Activated CD4-positive, alpha-beta T cell treated with anti-CD3 and anti-CD28 coated beads, Interleukin-2, amount 10 ng/mL, durations not matched to agents 7 days and 5 days (primary cell): ENCODE measurements at places on chromosomes 7 and 10.

GRCh38 chr10:79116801-79117723 is 48.3 kb downstream of the ZMIZ1 start:
- H3K4me1 ChIP-seq = peaks cover 29% of the 10 kb centered on the region
- no peaks in the 10 kb centered on the region for H3K27me3 ChIP-seq
- H3K27ac ChIP-seq = no peak overlapping the region
- no peak for DNase-seq
- H3K36me3 ChIP-seq = no peaks in the 10 kb centered on the region
- no peak overlapping the region for H3K4me3 ChIP-seq

DNA sequence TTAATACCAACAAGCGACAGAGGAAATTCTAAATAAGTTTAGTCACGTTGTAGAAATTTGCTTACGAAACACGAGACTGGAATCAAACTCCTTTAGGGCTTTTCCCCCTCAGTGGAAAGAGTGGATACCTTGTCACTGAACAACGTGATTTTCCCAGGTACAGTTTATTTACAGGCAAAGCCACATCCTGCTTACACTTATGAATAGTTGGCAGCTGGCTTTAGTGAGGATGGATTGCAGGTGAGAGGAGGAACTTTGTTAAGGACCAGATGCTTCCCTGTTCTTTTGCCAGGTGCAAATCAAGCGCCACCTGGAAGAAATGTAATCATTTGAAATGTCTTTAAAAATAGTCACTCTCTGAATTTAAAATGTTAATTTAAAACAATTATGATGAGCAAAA is 282.4 kb downstream of the ADARB2 start:
- peaks cover 2% of the 10 kb centered on the region for H3K27me3 ChIP-seq
- no peaks in the 10 kb centered on the region for H3K36me3 ChIP-seq
- H3K27ac ChIP-seq = no peak overlapping the region
- peaks cover 7% of the 10 kb centered on the region for H3K4me1 ChIP-seq

GRCh38 chr7:117012284-117012683 is 59.0 kb downstream of the ST7 start:
- peaks cover 38% of the 10 kb centered on the region for H3K27me3 ChIP-seq
- DNase-seq = no peak
- no peak overlapping the region for H3K4me3 ChIP-seq
- peaks cover 61% of the 10 kb centered on the region for H3K4me1 ChIP-seq
- H3K36me3 ChIP-seq = peaks cover 6% of the 10 kb centered on the region

- no peaks in the 10 kb centered on the region for H3K4me1 ChIP-seq
- no peak overlapping the region for H3K27ac ChIP-seq
- no peaks in the 10 kb centered on the region for H3K36me3 ChIP-seq
- DNase-seq = no peak
Measured at GRCh38 chr7:79610313-79610712, 156.8 kb upstream of the MAGI2 start.

DNA sequence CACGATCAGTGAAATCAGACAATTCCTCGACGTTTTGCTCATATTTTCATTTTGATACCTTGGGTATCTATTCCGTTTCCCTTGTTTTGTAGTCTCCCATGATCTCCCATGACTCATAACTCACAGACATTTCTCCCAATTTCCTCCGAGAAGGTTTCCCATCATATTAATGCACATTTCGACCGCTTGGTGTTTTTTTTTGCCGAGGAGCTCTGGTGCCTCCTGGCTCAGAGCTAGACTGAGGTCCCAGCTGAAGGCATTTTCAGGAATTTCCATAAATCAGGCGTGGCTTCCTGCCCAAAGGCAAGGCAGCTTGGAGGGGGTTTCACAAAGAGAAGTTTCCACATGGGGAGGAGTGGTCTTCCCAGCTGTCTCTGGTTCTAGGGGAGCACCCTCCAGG is 148.2 kb upstream of the TNS3 start:
- H3K27ac ChIP-seq = no peak overlapping the region
- no peak for DNase-seq
- H3K4me3 ChIP-seq = no peak overlapping the region
- no peaks in the 10 kb centered on the region for H3K4me1 ChIP-seq
- H3K27me3 ChIP-seq = peaks cover 2% of the 10 kb centered on the region
- H3K36me3 ChIP-seq = no peaks in the 10 kb centered on the region

GRCh38 chr7:10268034-10268433 is 705.6 kb upstream of the PHF14 start:
- no peaks in the 10 kb centered on the region for H3K36me3 ChIP-seq
- no peak overlapping the region for H3K4me3 ChIP-seq
- no peak overlapping the region for H3K27ac ChIP-seq
- no peaks in the 10 kb centered on the region for H3K27me3 ChIP-seq

- H3K27ac ChIP-seq = no peak overlapping the region
- no peaks in the 10 kb centered on the region for H3K4me1 ChIP-seq
- H3K27me3 ChIP-seq = peaks cover 42% of the 10 kb centered on the region
- no peak for DNase-seq
- H3K36me3 ChIP-seq = no peaks in the 10 kb centered on the region
Measured at GRCh38 chr7:1219498-1219897, 13.2 kb upstream of the UNCX start.

DNA sequence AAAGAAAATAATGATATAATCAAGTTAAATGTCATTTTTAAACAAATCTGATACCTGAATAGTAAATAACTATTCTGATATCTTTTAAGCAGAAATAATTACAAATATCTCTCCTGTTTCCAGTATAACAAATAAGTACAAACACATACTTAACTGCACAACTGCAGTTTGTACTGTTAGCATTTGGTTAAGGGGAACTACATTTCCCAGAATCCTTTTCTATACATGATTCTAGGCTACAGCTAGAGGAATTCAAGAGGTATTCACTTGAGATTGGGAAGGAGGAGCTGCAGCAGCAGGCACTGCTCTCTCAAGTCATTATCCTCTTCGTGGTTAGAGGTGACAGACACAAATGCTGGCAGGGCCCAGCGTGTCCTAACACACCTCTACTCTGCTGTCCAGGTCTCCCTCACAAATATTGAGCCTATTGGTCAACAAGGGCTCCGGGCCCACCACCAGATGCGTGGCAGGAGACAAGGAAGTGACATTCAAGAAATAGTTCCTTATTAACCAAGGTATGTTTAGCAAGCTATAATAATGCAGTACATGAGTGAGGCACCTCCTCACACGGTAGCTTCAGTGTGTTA is 255.1 kb upstream of the MKLN1 start:
- no peak for DNase-seq
- H3K4me1 ChIP-seq = peaks cover 46% of the 10 kb centered on the region
- H3K27ac ChIP-seq = no peak overlapping the region
- H3K27me3 ChIP-seq = no peaks in the 10 kb centered on the region

DNA sequence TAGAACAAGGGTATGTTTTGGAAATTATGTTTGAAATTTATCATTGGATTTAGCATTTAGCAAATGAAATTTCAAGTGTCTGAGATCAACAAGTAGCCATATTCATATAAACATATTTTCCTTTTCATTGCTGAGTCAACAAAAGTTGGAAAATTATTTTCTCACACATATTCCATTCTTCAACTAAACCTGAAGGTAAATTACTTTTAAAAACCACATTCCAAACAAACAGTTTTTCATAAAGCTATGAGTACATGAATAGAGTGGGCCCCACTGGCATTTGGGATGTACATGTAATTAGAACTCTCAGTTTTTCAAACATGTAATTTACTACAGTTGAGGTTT is 178.3 kb upstream of the MKLN1 start:
- H3K36me3 ChIP-seq = peaks cover 4% of the 10 kb centered on the region
- DNase-seq = no peak
- no peaks in the 10 kb centered on the region for H3K4me1 ChIP-seq
- H3K27me3 ChIP-seq = peaks cover 13% of the 10 kb centered on the region

DNA sequence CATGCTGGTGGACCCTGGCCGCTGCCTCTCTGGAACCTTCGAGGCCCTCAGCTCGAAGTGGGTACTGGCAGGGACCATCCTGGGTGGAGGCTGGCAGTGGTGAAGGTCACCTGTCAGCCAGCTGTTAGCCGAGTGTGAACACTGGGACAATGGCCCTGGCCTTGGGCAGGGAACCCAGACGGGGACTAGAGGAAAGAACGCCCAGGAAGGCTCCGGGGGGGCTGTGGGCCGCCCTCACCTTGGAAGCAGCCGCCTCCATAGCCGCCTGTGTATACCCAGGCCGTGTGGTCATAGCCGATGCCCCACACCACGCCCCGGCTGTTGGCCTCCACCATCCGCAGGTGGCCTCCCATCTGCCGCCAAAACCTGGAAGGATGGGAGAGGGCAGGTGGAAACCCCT is 17.6 kb downstream of the BHLHA15 start:
- no peaks in the 10 kb centered on the region for H3K4me1 ChIP-seq
- no peak overlapping the region for H3K4me3 ChIP-seq
- no peaks in the 10 kb centered on the region for H3K27me3 ChIP-seq
- DNase-seq = no peak
- H3K27ac ChIP-seq = no peak overlapping the region

- no peak overlapping the region for H3K4me3 ChIP-seq
- no peaks in the 10 kb centered on the region for H3K4me1 ChIP-seq
- DNase-seq = no peak
- no peaks in the 10 kb centered on the region for H3K27me3 ChIP-seq
Measured at GRCh38 chr10:44196008-44196320, 188.9 kb downstream of the CXCL12 start.

DNA sequence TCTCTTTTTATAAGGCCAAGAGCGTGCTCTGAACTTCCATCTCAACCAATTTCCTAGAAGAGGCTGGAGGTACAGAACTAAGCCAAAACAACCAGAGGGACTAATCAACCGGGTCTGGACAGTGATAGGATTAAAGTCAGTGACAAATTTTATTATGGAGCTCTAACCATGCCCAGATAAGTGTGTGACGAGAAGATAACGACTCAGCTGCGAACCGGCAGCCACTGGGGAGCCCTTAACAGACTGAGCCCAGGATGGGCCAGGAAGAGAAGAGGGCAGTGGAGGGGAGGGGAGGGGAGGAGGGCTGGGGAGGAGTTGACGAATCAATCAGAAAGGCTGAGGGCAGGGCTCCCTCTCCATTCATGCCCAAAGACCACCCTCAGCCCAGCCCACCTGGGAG is 119.9 kb downstream of the PLXNA4 start:
- H3K4me3 ChIP-seq = no peak overlapping the region
- H3K27ac ChIP-seq = no peak overlapping the region
- peaks cover 42% of the 10 kb centered on the region for H3K36me3 ChIP-seq
- H3K27me3 ChIP-seq = peaks cover 5% of the 10 kb centered on the region
- no peak for DNase-seq
- H3K4me1 ChIP-seq = peaks cover 82% of the 10 kb centered on the region

- H3K4me3 ChIP-seq = no peak overlapping the region
- H3K27ac ChIP-seq = no peak overlapping the region
Measured at GRCh38 chr10:7003831-7004395, 406.9 kb downstream of the SFMBT2 start.

DNA sequence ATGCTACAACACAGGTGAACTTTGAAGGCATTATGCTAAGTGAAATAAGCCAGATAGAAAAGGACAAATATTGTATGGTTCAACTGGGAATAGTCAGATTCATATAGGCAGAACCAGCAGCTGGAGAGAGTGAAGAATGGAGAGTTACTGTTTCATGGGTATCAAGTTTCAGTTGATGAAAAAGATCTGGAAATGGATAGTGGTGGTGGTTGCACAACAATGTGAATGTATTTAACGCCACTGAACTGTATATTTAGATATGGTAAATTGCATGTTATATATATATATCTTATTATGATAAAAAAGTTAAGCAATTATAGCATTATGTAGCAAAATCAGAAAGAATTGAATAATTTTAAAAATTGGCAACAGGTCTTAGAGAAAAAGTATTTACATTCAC is 3.9 kb downstream of the LMBR1 start:
- peaks cover 24% of the 10 kb centered on the region for H3K36me3 ChIP-seq
- DNase-seq = no peak
- peaks cover 21% of the 10 kb centered on the region for H3K4me1 ChIP-seq
- H3K27me3 ChIP-seq = no peaks in the 10 kb centered on the region
- no peak overlapping the region for H3K27ac ChIP-seq

GRCh38 chr10:15314482-15315045 is 56.5 kb downstream of the FAM171A1 start:
- no peaks in the 10 kb centered on the region for H3K4me1 ChIP-seq
- no peaks in the 10 kb centered on the region for H3K36me3 ChIP-seq
- DNase-seq = no peak
- H3K27ac ChIP-seq = no peak overlapping the region
- no peaks in the 10 kb centered on the region for H3K27me3 ChIP-seq

DNA sequence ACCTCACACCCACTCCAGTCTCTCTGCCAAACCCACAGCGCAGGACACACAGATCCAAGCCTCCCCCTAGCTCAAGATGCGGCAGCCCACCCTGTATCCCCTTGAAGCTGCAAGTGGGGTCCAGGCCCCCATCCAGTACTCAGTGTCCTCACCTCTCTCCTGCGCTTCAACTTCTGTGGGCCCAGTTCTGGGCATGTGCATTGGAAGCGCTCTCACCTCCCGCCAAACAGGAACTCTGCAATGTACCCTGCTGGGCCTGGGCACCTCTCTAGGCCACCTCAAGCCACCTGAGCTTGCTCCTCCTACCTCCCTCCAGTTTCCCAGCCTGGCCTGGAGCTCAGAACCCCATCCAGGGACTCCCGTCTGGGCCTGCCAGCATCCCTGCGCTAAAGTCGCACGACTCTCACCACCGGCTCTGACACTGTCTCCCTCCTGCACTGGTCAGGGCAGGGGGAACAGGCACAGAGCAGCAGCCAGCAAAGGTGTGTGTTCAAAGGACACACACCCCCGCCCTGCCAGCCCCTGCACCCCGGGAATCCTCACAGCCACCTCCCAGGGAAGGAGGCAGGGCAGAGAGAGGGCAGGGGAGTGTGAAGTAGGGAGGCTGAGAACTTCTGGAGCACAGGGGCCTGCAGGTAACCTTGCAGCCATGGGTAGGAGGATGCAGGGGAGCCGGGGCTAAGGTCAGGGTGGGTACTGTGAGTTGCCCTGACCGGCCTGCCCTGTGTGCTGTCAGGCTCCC is 51.7 kb upstream of the MSMB start:
- no peaks in the 10 kb centered on the region for H3K4me1 ChIP-seq
- no peak overlapping the region for H3K27ac ChIP-seq
- no peaks in the 10 kb centered on the region for H3K27me3 ChIP-seq
- H3K36me3 ChIP-seq = peaks cover 2% of the 10 kb centered on the region

DNA sequence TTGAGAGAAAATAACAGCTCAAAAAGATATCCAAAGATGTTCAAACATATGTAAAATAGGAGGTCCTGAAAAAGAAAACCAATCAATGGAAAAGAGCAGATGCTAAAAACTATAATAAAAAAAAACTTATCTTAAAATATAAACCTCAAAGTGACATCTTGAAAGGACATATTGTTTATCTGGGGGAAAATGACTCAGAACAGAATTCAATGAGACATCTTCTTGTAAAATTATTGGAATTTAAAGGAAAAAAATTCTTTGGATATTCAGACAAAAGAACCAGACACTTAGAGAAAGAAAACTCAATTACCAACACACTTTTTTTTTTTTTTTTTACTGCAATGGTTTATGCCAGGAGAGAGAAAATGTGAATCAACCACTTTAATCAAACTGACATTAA is 58.9 kb downstream of the NAMPT start:
- H3K27ac ChIP-seq = no peak overlapping the region
- no peaks in the 10 kb centered on the region for H3K36me3 ChIP-seq
- H3K27me3 ChIP-seq = peaks cover 23% of the 10 kb centered on the region
- no peak overlapping the region for H3K4me3 ChIP-seq

DNA sequence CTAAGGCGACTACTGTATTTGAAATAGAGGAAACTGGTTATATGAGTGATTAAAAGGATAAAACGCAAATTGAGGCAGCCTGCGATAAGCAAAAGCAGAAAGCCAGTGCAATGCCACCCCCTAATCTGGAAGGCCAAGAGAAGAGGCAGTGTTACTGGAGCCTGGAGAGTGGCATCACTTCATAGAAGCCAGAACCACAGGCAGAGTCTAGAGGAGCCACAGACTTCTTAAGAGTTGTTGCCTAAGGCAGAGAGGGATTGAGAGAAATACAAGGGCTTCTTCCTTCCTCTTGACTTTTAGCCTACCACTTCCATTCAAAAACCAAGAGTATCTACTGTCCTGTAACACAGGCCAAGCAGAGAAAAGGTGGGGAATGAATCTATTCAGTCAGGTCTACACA is 94.9 kb upstream of the SKAP2 start:
- no peaks in the 10 kb centered on the region for H3K36me3 ChIP-seq
- no peaks in the 10 kb centered on the region for H3K4me1 ChIP-seq
- H3K27me3 ChIP-seq = peaks cover 2% of the 10 kb centered on the region
- no peak for DNase-seq
